Esophagus squamous epithelium (tissue), 5 donors: ENCODE measurements at places on chromosomes 3 and 15. TPM values are rescaled to one million over a fixed set of nuclear protein-coding genes. Genes with fewer than 3 reads are reported as not detected.

- DNase-seq, result no peak
Measured at GRCh38 chr15:58639992-58640391, 109.5 kb downstream of the ADAM10 start.

DNA sequence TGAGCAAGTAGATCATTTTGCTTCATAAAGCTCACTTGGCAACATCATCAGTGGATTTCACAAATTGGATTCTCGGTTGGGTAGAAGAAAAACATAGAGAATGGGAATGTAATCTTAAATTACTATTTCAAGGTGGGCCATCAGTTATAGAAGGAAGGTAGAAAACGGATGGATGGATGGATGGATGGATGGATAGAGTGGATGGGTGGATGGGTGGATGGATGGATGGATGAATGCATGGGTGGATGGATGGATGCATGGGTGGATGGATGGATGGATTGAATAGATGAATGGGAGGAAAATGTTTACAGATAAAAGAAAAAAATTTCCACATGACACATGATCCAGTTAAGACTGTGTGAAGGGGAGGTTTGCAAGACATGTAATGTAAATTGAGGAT is 159.7 kb downstream of the MEX3B start:
- DNase-seq, result no peak

GRCh38 chr15:55742927-55743728 is at the start of gene PRTG:
TSS of gene PRTG (minus strand) at chr15:55743152. CDS start at chr15:55742931, 221 bp downstream.
- DNase-seq, result no peak

Gene GUCA1C
- total RNA-seq, result not detected

Gene OTOL1
- not detected for total RNA-seq

Gene FAM107A
- total RNA-seq, result 5.0 TPM
